ENCODE measurements at places on chromosomes 7 and 10. TPM values are rescaled to one million over a fixed set of nuclear protein-coding genes. Genes with fewer than 3 reads are reported as not detected.
A peak's percentile ranks its signal among the peaks of the same experiment; 100 is the strongest.

DNA sequence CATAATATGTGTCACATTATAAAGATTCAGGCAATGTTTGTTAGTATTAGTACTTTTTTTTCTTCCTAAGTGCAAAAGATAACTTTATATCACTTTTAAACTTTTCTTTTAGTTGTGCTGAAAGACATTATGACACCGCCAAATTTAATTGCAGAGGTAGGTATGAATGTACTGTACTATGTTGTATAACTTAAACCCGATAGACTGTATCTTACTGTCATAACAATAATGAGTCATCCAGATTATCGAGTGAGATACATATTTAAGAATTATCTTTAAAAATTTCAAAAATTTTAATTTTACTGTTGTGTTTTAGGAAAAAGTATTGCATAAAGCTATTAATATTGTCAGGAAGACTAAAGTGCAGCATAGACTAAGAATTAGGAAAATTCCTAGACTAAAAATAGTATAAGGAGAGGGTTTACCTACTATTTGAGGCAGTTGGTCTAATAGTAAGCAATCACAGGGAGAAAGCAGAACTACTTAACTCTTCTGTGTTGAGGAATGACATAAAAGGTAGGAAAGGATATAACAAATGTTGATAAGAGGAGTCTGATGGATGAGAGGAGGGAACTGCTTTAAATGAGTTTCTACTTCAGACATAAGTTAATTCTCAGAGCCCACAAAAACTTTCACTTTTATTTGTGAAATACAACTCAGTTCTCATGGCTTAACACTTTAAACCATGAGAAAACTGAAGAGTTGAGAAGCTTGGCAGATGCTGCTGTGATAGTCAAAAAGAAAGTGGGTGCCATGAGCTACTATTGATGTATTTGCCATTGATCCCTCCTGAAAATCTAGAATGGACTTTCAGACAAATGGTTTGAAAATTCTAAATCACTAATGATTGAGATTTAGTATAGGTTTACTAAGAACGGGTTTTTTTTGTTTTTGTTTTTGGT lies 67.8 kb downstream of the PTEN start:
- no peak overlapping the region for H3K4me3 ChIP-seq
- peaks cover 22% of the 10 kb centered on the region for H3K36me3 ChIP-seq
- no peak for DNase-seq
- H3K4me1 ChIP-seq = peaks cover 3% of the 10 kb centered on the region

GRCh38 chr7:17681965-17682364 lies 258.3 kb downstream of the SNX13 start:
- H3K27me3 ChIP-seq = no peaks in the 10 kb centered on the region
- no peak overlapping the region for H3K4me3 ChIP-seq
- H3K4me1 ChIP-seq = no peaks in the 10 kb centered on the region
- DNase-seq = no peak

MALRD1 gene
- 0.82 TPM for total RNA-seq

SRGN gene
- 26.4 TPM for total RNA-seq

- H3K36me3 ChIP-seq = peaks cover 5% of the 10 kb centered on the region
- no peak for DNase-seq
- H3K4me1 ChIP-seq = no peaks in the 10 kb centered on the region
- no peak overlapping the region for H3K4me3 ChIP-seq
- H3K27me3 ChIP-seq = no peaks in the 10 kb centered on the region
Measured at GRCh38 chr10:121860810-121861209, 67.0 kb downstream of the ATE1 start.

GRCh38 chr7:69677881-69678493 lies 79.7 kb downstream of the AUTS2 start:
- no peaks in the 10 kb centered on the region for H3K27me3 ChIP-seq
- DNase-seq = no peak
- H3K27ac ChIP-seq = no peak overlapping the region
- no peaks in the 10 kb centered on the region for H3K4me1 ChIP-seq
- no peak overlapping the region for H3K4me3 ChIP-seq
- H3K36me3 ChIP-seq = no peaks in the 10 kb centered on the region

GRCh38 chr7:155412416-155413253 lies 45.3 kb upstream of the EN2 start:
- no peaks in the 10 kb centered on the region for H3K36me3 ChIP-seq
- no peak overlapping the region for H3K27ac ChIP-seq
- peaks cover 29% of the 10 kb centered on the region for H3K27me3 ChIP-seq
- H3K4me3 ChIP-seq = no peak overlapping the region
- peak; percentile 42 for DNase-seq

- H3K27ac ChIP-seq = no peak overlapping the region
- DNase-seq = no peak
- H3K36me3 ChIP-seq = no peaks in the 10 kb centered on the region
- H3K4me1 ChIP-seq = no peaks in the 10 kb centered on the region
- H3K4me3 ChIP-seq = no peak overlapping the region
Measured at GRCh38 chr7:158251061-158251965, 336.3 kb downstream of the PTPRN2 start.

ANXA8L1 gene
- total RNA-seq = not detected

DNA sequence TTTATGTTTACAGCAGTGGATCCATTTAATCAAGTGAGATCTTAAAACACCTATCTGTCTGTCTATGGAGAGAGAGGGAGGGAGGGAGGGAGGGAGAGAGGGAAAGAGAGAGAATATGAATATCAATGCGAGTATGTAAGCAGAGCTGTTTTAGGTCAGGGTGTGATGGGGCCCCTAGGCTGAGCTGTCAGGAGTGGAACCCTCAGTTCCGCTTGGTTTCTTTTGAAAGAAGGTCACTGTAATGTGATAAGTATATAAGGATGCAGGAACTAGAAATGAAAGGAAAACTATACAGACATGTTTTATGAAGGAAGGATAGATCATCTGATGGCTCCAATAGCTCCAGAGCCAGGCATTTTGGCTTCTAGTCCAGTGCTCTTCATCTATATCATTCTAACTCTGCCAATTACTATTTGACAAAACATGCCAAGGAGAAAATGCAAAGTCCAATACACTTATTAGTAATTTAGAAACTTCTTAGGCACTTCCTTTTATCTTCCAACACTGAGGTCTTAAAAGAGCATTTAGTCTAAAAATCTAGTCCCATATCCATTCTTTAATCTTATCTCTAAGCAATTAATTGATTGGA lies 70.3 kb downstream of the NRCAM start:
- H3K27me3 ChIP-seq = no peaks in the 10 kb centered on the region
- H3K4me1 ChIP-seq = no peaks in the 10 kb centered on the region
- H3K36me3 ChIP-seq = no peaks in the 10 kb centered on the region
- no peak overlapping the region for H3K4me3 ChIP-seq
- H3K27ac ChIP-seq = no peak overlapping the region

DNA sequence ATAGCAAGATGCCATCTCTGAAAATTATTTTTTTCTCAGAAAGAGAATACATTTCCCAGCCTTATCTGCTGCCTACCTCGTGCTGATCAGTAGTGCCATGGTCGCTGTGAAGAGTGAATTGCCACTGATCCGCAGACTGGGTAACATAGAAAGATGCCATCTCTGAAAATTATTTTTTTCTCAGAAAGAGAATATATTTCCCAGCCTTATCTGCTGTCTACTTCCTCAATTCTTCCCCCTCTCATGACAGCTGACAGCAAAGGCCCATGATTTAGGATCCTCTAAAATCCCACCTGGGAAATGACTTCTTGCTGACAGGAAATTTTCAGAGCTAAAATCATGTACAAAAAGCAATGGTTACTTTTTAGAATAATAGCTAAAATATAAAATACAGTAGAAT lies 92.5 kb upstream of the AHR start:
- H3K36me3 ChIP-seq = no peaks in the 10 kb centered on the region
- H3K4me1 ChIP-seq = no peaks in the 10 kb centered on the region
- no peak for DNase-seq
- no peaks in the 10 kb centered on the region for H3K27me3 ChIP-seq
- H3K27ac ChIP-seq = no peak overlapping the region

- DNase-seq = no peak
- no peak overlapping the region for H3K4me3 ChIP-seq
- no peaks in the 10 kb centered on the region for H3K36me3 ChIP-seq
- H3K4me1 ChIP-seq = no peaks in the 10 kb centered on the region
- H3K27ac ChIP-seq = no peak overlapping the region
Measured at GRCh38 chr7:119999738-120000475, 273.1 kb upstream of the KCND2 start.

RHBDD2 gene
- 79.7 TPM for total RNA-seq
